HTR-8/SVneo (cell line): ENCODE measurements at places on chromosomes 4 and X.

DNA sequence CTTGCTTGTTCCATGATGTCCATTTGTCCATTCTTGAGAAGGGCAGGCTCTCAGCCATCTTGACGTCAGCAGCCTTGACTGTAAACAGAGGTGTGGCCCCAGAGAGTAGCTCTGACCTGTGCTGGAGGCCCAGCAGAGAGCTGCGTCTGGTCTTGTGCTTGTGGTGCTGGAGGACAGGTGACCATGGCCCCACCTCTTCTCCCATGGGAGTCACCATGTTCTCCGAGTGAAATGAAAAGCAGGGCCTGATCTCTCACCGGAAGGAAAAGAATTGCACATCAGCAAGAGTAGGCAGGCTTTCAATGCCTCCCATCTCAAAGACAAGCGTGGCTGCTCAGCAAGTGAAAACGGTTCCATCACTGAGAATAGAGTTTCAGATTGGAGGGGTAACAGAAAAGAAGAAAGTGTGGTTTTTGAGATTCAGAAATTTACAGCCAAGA lies 11.5 kb downstream of the PARM1 start:
- no peak for DNase-seq

GRCh38 chrX:72274526-72274925 lies 2.5 kb downstream of the RPS4X start:
- DNase-seq: no peak

GRCh38 chr4:118736900-118737299 lies 51.7 kb downstream of the METTL14 start:
- no peak for DNase-seq

- DNase-seq: no peak
Observed at GRCh38 chrX:40012868-40013265, 84.9 kb downstream of the BCOR start.

GRCh38 chr4:88014386-88014905 lies 7.0 kb downstream of the PKD2 start:
- DNase-seq: no peak

DNA sequence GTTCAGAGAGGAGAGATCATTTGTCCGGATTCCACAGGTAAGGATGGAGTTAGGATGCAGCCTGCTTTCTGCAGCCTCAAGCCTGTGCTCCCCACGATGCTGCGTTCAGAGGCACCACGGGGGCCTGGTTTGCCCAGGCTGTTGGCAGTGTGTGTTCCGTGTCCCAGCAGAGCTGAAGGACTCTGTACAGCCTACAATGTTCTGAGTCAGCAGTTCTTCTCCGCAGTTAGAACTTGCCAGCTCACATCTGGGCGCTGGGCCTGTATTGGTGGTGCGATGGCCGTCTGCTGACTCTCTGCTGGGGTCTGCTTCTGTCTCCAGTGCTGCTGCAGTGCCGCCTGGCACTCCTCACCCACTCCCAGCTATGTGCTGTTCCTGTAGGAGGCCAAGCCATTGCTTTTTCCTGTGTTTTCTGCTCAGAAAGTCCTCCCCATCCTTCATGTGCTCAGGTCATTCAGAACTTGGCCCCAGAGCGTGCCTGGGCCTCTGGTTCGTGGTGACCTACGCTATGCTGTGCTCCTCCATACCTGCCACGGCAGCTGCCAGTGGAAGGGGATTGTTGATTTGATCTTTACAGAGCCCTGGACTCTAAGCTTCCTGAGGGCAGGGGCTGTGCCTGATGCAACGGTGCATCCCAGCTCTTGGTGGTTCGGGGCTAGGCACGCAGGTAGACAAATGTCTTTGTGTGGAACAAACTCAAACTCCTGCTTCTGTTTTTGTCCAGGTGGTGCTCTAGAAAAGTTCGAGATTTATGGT lies 42.6 kb upstream of the TADA2B start:
- no peak for DNase-seq

DNA sequence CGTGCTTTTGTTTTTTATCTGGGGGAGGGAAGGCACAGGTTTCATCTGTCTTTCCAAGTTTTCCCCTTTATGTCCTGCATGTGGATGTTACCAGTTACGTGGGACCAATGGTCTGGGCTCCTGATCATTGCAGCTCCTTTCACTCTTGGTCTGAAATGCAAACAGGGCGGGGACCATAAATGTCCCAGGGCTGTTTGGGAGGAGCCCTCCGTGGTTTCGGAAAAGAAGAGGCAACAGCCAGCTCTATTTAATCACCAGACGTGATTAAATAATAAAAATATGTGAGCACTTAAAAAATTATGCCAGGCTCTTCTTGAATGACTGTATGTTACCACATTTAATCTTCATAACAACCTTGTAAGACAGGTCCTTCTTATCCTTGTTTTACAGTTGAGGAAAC lies 30.8 kb upstream of the C1GALT1C1 start:
- DNase-seq: no peak
